ENCODE measurements at places on chromosomes 2 and 18.
A peak's percentile ranks its signal among the peaks of the same experiment; 100 is the strongest.

DNA sequence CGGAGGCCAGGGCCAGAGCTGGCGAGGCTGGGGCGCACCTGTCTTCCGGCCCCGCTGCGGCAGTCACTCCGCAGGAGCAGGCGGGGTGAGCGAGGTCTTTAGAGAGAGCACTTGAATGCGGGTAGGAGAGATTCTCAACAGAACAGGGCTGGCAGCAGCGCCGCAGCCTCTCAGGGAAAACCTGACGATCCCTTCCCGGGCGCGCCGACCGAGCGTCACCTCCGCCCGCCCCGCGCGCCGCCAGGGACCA, 526 bp downstream of the PRKRA start:
- peak; percentile 87 for DNase-seq

DNA sequence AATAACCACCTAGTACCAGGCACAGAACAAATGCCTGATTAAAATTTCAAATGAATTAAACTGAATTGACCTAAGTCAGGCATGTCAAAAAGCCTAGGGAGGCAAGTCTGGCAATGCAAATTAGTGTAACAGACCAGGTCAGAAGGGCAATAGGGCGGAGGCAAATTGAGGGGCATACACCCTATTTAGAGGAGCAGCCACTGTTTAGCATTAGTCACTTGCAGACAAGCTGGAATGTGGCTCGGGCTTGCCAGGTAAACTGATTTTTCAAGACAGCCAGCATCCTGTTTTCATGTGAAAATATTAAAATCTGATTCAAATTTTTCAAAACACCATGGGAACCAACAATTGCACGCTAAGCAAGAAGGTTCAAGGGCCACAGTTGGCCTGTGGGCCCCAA, 160.3 kb downstream of the EN1 start:
- no peak for DNase-seq

GRCh38 chr2:239599299-239599698, 198.5 kb upstream of the HDAC4 start:
- DNase-seq = no peak

DNA sequence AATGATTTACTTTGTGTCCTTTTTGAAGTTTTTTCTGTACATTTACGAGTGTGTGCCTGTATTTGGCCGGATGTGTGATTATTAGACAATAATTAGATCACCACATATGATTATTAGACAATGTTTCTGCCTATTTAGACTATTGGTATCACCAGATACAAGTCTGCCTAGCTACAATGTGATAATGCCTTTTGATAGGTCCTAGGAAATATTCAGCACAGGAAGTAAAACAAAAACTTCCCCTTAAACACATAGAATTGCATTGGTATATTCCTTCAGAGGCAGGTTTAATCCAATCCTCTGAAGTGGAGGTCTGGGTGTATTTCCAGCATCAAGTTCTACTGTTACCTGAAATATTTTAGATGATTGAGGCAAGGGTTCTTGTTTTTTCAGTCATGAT, 275.1 kb downstream of the TGIF1 start:
- no peak for DNase-seq

DNA sequence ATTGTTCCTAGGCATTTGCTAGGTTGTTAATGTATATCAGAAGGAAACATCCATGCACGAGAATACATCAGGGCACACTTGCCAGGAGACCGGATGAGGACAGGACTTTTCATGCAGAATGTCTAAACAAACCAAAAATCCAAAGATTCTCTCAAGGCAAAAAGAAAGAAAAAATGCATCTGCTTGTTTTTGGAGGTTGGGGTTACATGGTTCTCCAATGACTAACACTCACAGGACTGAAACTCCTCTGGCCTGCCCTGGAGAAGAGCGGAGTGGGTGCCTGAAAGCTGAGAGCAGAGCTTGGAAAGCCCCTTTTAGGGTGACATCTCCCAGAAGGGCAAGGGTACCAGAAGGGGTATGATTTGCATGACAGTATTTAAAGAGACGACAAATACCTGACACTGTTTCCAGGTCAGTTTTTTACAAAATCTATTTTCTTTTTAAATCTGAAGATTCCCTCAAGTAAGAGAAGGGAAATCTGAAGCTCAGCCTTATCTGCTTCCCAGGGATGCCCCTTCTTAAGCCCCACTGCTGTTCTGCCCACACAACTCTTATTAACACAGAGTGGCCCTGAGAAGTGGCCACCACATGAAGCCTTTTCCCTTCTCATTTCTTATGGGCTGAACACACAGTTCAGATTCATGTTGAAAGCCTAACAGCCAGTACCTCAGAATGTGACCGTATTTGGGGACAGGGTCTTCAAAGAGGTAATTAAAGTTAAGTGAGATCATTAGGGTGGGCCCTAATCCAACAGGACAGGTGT, 216.4 kb downstream of the STK39 start:
- no peak for DNase-seq
